ENCODE measurements at places on chromosomes 5 and 9.

DNA sequence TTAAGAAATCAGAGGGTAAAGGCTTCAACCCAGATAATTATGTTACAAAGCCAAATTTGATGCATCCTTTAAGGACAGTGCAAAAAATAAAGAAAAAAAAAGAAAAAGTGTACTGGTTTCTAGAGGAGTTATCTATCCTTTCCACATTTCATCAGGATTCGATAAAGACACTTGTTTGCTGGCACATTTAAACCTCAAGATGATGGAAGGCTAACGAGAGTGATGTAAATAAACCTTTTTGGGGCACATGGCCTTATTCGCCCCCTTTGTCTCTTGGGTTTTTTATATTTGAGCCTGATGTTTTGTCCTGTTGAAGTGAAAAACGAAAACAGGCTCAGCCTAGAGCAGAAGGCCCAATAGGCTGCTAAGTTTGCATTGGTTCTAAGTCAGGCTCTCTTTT lies 416.5 kb downstream of the TAF11L14 start:
- no peak for DNase-seq

GRCh38 chr5:59416451-59416850 lies 477.1 kb downstream of the PDE4D start:
- DNase-seq, result no peak

GRCh38 chr5:150112201-150113046 lies 26.1 kb upstream of the CSF1R start:
- DNase-seq, result no peak

DNA sequence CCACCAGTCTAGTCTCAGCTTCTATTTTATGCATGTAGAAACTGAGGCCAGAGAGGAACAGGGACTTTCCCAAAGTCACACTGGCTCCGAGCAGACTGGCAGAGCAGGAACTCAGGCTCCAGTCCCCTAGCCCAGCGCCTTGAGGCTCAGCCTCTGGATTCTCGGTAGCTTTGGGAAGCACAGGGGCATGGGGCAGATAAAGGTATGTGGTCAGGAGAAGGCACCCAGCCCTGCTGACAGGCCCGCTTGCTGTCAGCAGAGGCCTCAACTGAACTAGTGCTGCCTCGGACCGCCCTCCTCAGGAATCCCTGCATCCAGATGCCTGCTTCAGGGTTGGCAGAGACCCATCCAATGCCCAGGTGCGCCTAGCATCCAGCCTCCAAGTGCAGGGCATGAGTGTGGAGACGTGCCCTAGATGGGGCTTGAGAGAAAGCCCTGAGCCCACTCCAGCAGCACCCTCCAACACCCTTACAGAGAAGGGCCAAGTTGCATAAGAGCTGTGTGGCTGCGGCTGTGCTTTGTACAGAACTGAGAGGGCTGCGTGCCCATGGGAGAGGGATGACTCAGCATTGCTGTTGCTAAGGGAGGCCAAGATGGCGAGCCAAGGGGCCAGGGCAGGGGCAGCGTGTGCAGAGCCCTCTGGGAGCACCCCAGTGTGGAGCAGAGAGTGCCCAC lies 168.6 kb downstream of the MACROH2A1 start:
- no peak for DNase-seq

GRCh38 chr9:126927419-126927818 lies 12.8 kb downstream of the RALGPS1 start:
- DNase-seq, result no peak

DNA sequence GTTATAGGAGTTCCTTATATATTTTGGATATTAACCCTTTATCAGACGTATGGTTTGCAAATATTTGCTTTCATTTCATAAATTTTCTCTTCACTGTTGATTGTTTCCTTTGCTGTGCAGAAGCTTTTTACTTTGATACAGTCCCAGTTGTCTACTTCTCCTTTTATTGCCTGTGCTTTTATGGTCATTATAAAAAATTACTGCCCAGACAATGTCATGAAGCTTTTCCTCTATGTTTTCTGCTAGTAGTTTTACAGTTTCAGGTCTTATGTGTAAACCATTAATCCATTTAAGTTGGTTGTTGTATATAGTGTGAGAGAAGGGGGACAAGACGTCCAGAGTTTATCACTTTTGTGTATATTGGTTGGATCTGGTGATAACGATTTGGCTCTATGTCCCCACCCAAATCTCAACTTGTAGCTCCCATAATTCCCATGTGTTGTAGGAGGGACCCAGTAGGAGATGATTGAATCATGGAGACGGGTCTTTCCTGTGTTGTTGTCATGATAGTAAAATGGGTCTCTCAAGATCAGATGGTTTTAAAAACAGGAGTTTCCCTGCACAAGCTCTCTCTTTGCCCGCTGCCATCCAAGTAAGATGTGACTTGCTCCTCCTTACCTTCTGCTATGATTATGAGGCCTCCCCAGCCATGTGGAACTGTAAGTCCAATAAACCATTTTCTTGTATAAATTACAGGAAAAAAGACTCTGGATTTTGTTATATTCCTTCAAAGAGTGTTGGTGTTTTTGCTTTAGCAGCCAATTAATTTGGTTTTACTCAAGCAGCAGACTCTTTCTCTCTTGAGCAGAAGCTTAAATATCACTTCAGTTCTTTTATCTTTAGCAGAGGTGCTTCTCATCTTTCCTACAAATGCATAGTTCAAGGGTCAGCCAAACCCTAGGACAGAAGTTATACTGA lies 13.7 kb downstream of the F2R start:
- no peak for DNase-seq

DNA sequence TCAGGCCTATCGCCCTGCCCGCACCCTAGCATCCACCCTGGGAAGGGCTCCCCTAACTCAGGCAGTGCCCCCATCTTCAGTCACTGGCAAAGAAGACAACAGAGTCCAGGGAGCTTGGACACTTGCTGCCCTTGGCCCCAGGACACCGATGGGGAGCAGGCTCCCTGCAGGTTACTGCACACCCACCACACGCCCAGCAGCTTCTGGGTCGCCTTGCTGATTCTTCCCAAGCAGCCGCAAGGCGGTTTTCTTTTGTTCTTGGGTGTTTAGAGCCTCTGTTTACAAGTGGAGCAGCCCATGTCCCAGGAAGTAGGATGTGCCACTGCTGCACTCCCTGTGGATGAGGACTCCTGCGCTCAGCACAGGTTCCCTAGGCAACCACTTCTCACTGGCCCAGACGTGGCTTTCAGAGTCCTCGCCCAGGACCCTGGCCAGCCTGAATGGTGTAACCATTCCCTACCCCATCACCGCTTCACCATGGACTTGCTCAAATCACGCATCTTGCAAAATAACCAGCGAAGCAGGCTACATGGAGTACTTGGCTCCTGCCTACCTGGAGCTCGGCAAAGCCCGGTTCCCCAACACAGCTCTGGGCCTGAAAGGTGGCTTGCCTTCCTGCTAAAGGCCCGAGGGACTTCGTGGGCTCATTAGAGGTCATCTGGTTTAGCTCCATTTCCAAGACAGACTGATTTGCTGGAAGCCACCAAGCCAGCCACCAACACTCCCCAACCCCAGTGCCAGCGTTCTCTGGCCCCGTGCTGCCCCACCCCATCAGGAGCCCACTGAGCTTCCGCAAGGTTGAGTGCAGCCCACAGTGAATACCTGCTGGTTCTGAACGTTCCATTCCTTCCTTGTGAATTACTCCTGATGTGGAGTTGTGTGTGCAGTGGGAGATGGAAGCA lies 60.0 kb downstream of the PSMB7 start:
- DNase-seq, result no peak

- DNase-seq, result no peak
Measured at GRCh38 chr5:134571693-134572405, 46.4 kb downstream of the JADE2 start.

DNA sequence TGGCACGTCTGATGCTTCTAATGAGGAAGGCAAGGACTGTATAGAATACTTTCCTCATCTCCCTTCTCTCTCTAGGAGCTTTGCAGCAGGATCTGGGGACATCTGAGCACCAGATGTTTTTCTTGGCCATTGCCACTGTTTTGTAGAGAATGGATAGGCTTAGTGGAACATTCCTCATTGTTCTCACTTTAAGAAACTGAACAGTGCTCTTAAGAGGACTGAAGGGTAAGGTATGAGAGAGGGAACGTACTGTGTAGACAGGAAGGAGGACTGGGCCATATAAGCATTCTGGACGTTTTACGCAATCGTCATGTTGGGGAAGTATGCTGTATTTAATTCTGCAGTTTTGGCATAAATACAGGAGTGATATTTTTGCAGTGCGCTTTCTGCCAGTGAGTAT lies 70.6 kb downstream of the SMARCA2 start:
- DNase-seq, result no peak

GRCh38 chr5:50807661-50808060 lies 141.2 kb downstream of the PARP8 start:
- no peak for DNase-seq

- DNase-seq, result no peak
Measured at GRCh38 chr5:44932922-44933585, 124.3 kb downstream of the MRPS30 start.

- DNase-seq, result peak; percentile 17
Measured at GRCh38 chr5:61280205-61280604, 51.9 kb upstream of the ZSWIM6 start.

GRCh38 chr5:141669520-141669919 lies 12.5 kb downstream of the ARAP3 start:
- no peak for DNase-seq

- no peak for DNase-seq
Measured at GRCh38 chr9:132197315-132197714, 35.5 kb downstream of the NTNG2 start.

Data from natural killer cell (primary cell).